ENCODE measurements at places on chromosomes 2 and 18.

DNA sequence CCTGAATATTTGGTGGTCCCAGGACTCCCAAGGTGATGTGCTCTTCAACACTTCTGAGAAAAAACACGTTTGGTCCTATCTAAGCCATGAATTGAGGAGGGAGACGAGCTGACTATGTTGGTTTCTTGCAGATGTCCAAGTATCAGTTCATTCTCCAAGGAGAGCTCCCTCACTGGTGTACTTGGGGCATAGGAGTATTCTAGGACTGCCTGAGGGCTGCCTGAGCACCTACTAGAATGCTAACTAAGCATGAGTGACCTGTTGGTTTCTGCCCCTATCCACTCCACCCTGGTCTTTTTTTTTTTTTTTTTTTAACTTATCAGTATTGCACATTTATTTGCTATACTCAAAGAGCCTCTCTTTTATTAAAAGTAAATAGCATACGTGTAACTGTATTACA is 200.5 kb upstream of the FANCL start:
- DNase-seq, result no peak

DNA sequence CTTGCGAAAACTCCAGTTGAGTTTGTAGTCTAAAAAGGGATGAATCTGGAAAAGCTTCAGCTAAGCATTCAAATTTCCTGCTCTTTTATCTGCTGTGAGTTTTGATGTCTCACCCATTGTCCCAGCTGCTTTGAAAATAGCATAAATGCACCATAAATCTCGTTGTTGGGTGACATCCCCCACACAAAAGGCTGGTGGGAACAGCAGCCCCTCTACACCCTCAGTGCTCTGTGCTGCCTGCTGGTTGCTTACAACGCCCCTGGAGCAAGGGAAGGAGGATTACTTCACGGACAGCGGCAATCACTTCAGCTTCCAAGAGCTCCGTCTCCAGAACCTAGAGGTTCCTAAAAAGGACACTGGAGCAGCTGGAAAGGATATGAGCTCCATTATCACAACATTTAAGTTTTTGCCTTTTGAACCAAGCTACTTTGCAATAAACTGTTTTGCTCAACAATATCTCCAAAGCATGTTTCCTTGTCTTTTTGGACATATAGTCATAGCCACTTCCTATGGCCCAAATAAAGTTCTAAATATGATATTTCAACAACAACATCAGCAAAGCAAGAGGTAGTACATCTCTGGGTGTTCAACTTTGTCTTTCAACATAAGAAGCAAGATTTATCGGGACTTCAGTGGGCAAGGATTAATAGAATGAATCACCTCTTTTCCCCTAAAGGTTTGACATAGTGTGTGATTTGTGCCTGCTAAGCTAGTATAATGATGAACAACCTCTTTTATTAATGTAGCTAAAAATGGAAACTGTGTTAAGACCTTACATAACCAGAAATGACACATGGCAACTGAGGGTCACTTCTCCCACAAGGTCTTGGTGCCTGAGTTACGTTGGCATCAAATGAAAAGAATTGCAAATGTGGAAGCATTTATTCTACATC is 413.5 kb downstream of the TXNL1 start:
- DNase-seq, result no peak

GRCh38 chr18:67199993-67200617 is 316.4 kb downstream of the DSEL start:
- peak; percentile 62 for DNase-seq

DNA sequence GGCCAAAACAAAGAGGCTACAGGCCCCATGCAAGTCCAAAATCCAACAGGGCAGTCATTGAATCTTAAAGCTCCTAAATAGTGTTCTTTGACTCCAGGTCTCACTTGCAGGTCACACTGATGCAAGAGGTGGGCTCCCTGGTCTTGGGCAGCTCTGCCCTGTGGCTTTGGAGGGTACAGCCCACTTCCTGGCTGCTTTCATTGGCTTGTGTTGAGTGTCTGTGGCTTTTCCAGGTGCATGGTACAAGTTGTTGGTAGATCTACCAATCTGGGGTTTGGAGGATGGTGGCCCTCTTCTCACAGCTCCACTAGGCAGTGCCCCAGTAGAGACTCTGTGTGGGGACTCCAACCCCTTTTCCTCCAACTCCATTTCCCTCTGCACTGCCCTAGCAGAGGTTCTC is 115.8 kb upstream of the ALKAL2 start:
- no peak for DNase-seq

- DNase-seq, result no peak
These were observed 24.6 kb downstream of the COX7A2L start for GRCh38 chr2:42336361-42336965.

DNA sequence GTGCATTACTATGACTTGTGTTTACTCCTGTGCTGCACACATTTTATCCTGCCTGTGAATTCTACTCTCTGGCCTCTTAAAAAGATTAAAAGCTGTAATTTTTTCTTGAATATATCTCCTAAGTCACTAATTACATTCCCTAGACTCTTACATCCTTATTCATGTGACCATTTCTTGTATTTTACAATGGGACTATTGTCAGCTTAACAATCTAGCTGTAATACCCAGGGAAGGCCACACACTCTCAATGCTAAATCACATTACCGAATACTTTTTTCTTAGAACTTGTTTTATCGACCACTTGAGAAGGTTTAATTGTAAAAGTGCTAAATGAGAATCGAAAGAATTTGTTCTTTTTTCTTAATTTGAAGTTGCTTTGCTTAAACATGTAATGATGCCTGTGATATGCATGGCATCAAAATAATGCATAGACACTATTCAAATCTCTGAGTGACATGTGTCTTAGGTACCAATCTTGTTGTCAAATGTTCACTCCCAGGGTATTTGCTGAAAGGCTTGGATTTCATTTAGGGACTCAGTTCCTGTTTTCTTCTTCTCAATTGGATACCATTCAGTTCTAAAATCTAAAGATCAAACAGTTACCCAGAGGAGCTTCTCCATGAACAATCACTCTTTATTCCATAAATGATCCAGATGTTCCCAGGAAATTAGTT is 498.5 kb downstream of the DPP10 start:
- DNase-seq, result no peak

GRCh38 chr2:66189553-66189952 is 245.4 kb upstream of the MEIS1 start:
- peak; percentile 5 for DNase-seq

GRCh38 chr2:195659114-195659513 is 2.1 kb downstream of the SLC39A10 start:
- peak; percentile 69 for DNase-seq

DNA sequence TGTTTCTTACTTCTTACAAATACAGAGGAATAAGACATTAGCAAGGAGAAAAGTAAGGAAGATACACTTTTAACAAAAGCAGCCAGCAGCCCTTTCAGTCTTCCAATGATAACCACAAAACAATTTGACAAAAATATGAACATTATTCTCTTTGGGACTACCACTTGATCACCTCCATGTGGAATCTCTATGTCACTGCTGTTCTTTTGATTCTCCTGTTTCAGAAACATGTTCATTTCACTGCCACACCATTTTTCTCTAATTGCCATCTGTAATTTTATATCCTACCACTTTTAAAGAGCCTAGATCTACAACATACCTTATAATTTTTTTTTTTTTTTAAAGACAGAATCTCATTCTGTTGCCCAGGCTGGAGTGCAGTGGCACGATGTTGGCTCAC is 10.9 kb downstream of the INO80D start:
- DNase-seq, result no peak

DNA sequence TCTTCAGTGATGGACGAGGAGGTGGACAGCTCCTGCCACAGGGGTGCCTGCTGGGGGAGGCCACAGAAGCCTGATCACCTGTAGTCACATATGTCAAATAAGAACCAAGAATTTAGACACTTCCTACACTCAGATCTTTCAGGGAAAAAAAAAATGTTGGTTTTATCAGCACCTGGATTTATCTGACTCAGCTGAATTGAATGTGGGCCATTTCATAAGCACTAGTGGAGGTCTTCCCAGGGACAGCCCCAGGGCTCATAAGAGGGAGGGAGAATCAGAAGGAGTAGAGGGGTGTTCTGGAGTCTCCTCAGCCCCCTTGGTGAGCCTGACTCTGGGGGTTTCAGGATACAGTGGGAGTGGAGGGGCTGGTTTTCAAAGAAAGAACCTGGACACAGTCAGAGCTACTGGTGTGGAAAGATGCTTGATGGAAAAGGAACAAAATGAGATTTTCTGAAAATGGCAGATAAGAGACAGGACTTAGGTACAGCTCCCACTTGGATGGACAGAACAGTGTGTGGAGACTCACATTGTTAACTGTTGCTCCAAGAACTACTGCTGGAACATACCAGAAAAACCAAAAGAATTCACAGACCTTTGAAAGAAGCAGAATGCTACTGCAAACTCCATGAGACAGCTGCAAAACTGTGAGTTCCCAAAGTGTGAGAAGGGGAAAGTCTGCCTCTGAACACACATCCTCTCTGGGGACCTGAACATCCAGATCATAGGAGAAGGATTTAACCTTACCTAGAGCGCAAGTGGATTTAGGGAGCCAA is 45.4 kb downstream of the LCT start:
- DNase-seq, result no peak

GRCh38 chr2:50513724-50514123 is 518.2 kb downstream of the NRXN1 start:
- DNase-seq, result peak; percentile 55

DNA sequence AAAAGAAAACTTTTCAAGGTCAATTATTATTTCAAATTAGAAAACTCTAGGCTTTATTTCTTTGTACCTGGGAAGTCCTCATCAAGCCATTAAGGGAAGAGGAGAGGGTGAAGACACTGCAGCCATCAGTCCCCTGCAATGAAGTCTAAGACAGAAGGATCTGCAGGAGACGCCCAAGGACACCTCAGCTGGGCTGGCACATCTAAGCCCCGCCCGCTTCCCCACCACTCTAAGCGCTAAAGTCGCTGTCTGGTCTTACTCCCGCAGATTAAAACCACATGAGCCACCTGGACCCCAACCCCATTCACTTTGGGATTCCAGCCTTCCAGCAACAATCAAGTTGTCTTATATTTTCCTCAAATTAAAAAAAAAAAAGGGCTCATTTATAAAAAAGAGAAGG is 104.4 kb downstream of the AFF3 start:
- no peak for DNase-seq

DNA sequence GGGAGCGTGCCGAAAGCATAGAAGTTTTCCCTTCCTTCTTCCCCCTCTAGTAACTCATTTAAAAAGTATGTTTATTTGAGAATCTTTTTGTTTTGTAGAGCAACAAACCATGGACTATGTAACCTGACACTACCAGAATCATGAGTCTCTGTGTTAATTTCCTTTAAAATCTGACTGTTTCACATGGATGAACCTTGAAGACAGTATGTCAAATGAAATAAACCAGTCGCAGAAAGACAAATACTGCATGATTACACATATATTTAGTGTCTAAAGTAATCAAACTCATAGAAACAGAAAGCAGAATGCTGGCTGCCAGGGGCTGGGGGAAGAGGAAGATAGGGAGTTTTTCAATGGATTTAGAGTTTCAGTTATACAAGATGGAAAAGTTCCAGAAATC is 32.3 kb downstream of the PTPN2 start:
- no peak for DNase-seq

DNA sequence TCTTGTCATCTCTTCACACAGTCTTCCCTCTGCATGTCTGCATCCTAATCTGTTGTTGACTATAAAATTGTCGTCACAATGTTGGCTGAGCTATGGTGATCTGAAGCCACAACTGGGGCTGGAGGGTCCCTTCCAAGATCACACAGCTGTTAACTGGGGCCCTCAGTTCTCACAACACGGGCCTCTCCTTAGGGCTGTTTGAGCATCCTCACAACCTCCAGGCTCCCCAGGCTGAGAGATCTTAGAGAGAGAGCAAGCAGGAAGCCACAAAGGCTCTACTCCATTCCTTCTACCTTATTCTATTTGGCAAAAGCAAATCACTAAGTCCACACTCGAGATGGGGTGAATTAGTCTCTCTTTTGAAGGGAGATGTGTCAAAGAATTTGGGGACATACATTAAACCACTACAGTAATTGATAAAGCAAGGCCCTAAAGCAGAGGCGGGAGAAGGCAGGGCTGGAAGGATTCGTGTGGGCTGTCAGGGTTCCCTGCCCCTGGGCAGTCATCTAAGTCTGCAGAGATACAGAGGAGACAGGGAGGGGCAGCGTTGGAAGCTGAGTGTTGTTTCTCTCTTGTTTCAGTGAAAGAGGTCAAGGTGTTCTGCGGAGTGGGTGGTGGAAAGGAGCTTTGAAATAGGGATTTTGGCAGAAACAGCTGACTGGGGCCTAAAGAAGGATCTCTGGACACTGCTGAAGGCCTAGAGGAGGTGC is 15.9 kb downstream of the MYO7B start:
- DNase-seq, result no peak

GRCh38 chr2:53784436-53784835 is 2.3 kb downstream of the ASB3 start:
- no peak for DNase-seq

GRCh38 chr2:64487256-64488049 is 33.5 kb downstream of the LGALSL start:
- no peak for DNase-seq

GRCh38 chr2:100560216-100560830 is 2.5 kb upstream of the PDCL3 start:
- DNase-seq, result no peak

DNA sequence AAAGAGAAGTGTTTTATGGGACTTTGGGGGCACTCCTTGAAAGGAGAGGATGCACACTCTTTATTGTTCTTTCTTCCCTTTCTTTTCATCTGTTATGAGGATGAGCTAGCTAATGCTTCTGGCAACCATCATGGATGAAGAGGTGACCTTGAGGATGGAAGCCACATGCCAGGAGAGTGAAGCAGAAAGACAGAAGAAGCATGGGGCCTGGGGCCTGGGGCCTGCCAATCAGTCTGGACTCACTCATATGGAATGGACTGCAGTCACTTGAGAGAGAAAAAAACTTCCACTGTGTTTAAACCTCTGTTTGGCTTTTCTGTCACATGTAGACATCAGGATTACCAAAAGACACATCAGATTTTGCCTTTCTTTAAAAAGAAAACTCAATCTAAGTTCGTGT is 35.8 kb upstream of the ZFP36L2 start:
- no peak for DNase-seq

- DNase-seq, result no peak
These were observed 74.1 kb upstream of the MAP4K3 start for GRCh38 chr2:39511219-39511604.

DNA sequence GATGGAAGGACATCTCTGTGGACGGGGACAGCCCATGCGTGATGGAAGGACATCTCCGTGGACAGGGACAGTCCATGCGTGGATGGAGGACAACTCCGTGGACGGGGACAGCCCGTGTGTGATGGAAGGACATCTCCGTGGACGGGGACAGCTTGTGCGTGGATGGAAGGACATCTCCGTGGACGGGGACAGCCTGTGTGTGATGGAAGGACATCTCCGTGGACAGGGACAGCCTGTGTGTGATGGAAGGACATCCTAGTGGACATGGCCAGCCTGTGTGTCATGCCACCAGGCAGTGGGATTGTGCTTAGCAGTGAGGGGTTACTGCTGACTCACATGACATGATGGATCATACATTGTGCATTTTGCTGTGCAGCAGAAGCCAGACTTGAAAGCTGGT is 30.0 kb upstream of the NFATC1 start:
- DNase-seq, result no peak

DNA sequence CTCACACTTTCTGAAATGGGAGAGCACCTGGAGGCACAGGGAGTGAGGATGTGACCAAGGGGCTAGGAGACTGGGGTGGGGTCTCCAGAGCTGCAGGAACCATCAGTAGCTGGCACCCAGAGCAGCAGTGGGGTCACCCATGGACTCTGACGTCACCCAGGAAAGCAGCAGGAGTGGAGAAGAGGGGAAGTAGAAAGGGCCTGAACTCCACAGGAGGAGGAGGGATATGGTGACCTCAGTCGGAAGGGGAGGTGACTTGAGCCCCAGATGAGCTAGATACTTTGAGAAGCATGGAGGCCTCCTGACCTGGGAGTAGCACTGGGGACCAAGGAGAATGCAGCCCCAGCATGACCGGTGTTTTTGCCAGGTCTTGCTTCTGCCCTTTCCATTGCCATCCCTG is 8.8 kb downstream of the NMUR1 start:
- DNase-seq, result no peak

Data from Kasumi-1 (cell line).